Stimulated activated CD4-positive, alpha-beta T cell treated with anti-CD3 and anti-CD28 coated beads, Interleukin-12 subunit alpha, Interleukin-12 subunit beta, amount 100 ng/mL, for 24 hours (primary cell): ENCODE measurements at places on chromosomes 13 and 19.

- DNase-seq, result no peak
Observed at GRCh38 chr13:36713887-36714286, 40.1 kb downstream of the SERTM1 start.

- DNase-seq, result peak; percentile 66
Observed at GRCh38 chr19:48419158-48419920, 25.9 kb downstream of the GRIN2D start.

GRCh38 chr19:47296036-47296435 is 13.6 kb upstream of the C5AR1 start:
- peak; percentile 57 for DNase-seq

DNA sequence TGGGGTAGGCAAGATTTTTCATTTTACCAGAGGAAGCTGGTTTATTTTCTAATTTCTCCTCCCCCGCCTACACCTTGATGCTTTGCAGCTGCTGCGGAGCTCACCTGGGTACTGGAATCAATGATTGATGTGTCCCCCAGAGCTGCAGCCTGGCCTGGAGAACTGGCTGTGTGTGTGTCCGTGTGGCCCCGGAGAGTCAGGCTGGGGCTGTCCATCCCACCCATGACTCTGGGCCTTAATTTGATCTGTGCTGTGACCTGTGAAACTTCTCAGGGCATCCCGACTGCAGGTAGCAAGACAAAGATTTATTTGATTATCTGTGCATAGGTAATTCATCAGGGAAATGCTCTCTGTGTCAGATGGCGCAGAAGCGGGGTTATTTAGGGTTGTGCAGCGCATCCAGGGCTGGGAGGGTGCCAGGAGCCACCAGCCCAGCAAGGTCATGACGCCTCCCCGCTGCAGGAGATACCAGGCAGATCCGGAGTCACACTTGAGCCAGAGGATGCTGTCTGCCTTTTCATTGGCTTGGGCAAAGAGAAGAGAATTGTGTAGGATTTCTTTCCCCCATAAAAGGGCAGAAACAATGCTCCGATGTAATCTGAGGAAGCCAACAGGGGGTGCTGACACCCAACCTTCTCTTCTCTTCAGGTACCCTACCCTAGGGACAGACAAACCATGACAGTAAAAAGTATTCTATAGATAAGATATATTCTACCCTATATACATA is 346.6 kb downstream of the TSHZ3 start:
- no peak for DNase-seq

- no peak for DNase-seq
Observed at GRCh38 chr13:95258619-95259194, 42.5 kb downstream of the ABCC4 start.

DNA sequence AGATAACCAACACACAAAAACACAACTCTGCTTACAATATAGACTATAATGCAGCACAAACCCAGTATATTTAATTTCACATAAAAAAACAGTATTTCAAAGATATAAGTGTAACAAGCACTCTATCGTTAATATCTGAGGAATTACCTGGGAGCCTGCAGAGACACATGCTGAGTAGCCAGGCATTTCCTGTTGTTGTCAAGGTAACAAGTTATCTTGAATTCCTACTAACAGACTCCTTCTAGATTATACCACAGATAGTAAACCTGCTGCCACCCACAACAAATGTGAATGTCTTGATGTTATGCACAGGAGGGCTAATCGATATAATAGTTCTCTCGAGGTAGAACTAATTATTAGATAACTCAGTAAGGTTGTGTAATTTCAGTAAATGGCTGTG is 826.0 kb upstream of the PRR20A start:
- DNase-seq, result no peak
